ENCODE measurements at places on chromosomes 6 and 20.

- H3K36me3 ChIP-seq = no peaks in the 10 kb centered on the region
- H3K27me3 ChIP-seq = no peaks in the 10 kb centered on the region
- DNase-seq = no peak
These were observed 3.9 kb downstream of the SLC29A1 start for GRCh38 chr6:44227148-44227793.

- no peak overlapping the region for H3K4me3 ChIP-seq
- DNase-seq = peak; percentile 77
These were observed 9.2 kb downstream of the FOXS1 start for GRCh38 chr20:31835977-31836852.

GRCh38 chr6:110693994-110694393, 121.3 kb downstream of the CDK19 start:
- H3K4me3 ChIP-seq = no peak overlapping the region
- no peaks in the 10 kb centered on the region for H3K36me3 ChIP-seq
- no peak for DNase-seq

DNA sequence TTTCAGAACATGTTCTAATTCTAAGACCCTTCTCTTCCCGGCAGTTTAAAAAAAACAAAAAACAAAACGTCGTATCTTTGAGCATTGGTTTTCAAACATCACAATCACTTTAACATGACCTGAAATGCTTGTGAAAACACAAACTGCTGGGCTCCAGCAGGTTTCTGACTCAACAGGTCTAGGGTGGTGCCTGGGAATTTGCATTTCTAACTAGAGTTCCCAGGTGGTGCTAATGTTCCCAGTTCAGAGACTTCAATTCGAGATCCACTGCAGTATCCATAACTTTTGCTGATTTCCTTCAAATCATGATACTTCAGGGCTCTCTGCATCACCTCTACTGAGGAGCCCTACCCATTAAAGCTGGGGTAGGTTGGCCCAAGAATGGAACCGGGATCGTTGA, 850 bp upstream of the SMPDL3A start:
- no peaks in the 10 kb centered on the region for H3K4me1 ChIP-seq
- peak overlapping the region; percentile 85 for H3K27ac ChIP-seq
- no peaks in the 10 kb centered on the region for H3K36me3 ChIP-seq
- no peak overlapping the region for H3K4me3 ChIP-seq
- H3K27me3 ChIP-seq = no peaks in the 10 kb centered on the region

Data from heart right ventricle (tissue), 16 donors.